ENCODE measurements at places on chromosomes 5 and 9. TPM values are rescaled to one million over a fixed set of nuclear protein-coding genes. Genes with fewer than 3 reads are reported as not detected.

The OLFM1 gene
- total RNA-seq, result 0.98 TPM

The TRAF1 gene
- 1.3 TPM for total RNA-seq

The TRIM7 gene
- total RNA-seq, result 7.9 TPM

The MPDZ gene
- 58.5 TPM for total RNA-seq

The DND1 gene
- total RNA-seq, result not detected

The N4BP3 gene
- total RNA-seq, result 37.9 TPM

The CCNO gene
- 0.33 TPM for total RNA-seq
